ENCODE measurements at places on chromosomes 1 and 21.

- no peak for DNase-seq
Observed at GRCh38 chr1:63818567-63819325, 44.9 kb downstream of the ROR1 start.

DNA sequence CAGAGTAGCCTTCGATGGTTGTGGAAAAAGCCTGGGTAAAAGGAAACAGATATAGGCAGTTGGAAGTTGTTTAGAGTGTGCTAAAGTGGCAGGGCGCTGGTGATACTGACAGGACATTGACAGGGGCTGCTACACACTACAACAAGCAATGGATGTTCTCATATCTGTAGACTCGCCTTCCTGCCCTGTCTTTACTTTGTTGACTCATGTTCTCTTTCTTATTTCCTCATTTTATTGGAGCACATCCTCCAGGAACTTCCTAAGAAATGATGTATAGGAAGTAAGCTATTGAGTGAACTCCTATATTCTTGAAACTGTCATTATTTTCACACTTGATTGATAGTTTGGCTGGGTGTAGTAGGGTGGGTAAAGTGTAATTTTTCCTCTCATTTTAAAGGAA lies 51.0 kb downstream of the C4BPA start:
- DNase-seq, result no peak

- DNase-seq, result no peak
Observed at GRCh38 chr1:22722901-22723550, 12.4 kb downstream of the EPHB2 start.

- no peak for DNase-seq
Observed at GRCh38 chr1:207328908-207329440, 7.5 kb downstream of the CD55 start.

Data from CD4-positive, CD25-positive, alpha-beta regulatory T cell (primary cell).